Lower lobe of right lung (tissue), 2 donors: ENCODE measurements at places on chromosomes 16 and 17. TPM values are rescaled to one million over a fixed set of nuclear protein-coding genes. Genes with fewer than 3 reads are reported as not detected.

Gene TBKBP1
- 8.3 TPM for total RNA-seq

Gene JPT1
- 61.1 TPM for total RNA-seq

Gene ARL5C
- not detected for total RNA-seq

Gene KCNH6
- total RNA-seq = 0.27 TPM

Gene TBL3
- total RNA-seq = 25.6 TPM

Gene GP1BA
- 0.92 TPM for total RNA-seq

Gene HCRT
- total RNA-seq = not detected

Gene PDIA2
- total RNA-seq = not detected

Gene RNF112
- 1.8 TPM for total RNA-seq

Gene NDEL1
- total RNA-seq = 74.1 TPM

Gene PKMYT1
- total RNA-seq = 4.0 TPM
